Activated CD4-positive, CD25-positive, alpha-beta regulatory T cell treated with anti-CD3 and anti-CD28 coated beads, Interleukin-2, amount 50 U/mL, for 72 hours (primary cell): ENCODE measurements at places on chromosomes 12 and 14.
A peak's percentile ranks its signal among the peaks of the same experiment; 100 is the strongest.

DNA sequence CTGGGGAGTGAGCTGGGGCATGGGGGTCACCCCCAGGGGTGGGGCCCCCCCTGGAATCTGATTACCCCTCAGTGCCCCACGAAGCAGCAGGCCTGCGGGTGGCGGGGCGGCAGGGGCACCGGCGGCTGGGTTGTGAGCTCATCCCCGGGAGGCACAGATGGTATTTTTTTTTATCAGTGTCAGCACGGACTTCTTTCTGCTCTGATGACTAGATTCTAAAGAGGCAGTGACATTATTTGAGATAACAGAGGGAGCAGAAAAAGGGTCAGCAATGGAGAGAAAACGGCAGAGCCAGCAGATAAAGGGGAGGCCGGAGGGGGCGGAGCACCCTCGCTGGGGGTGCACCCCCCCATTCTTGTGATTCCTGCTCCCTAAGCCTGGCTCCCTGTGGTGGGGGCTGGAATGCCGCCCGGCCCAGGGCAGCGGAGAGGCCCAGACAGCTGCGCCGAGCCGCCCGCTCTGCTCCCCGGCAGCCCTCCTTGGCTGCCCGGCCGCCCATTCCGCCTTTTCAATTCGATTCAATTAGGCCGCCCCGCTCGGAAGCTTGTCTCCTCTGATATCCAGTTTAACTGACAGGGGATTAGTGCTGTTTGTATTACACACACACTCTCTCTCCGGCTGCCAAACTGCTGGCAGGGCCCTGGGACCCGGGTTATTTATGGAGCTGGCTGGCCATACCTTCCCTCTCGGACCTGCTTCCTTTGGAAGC lies 32.9 kb downstream of the MVK start:
- no peak for DNase-seq

DNA sequence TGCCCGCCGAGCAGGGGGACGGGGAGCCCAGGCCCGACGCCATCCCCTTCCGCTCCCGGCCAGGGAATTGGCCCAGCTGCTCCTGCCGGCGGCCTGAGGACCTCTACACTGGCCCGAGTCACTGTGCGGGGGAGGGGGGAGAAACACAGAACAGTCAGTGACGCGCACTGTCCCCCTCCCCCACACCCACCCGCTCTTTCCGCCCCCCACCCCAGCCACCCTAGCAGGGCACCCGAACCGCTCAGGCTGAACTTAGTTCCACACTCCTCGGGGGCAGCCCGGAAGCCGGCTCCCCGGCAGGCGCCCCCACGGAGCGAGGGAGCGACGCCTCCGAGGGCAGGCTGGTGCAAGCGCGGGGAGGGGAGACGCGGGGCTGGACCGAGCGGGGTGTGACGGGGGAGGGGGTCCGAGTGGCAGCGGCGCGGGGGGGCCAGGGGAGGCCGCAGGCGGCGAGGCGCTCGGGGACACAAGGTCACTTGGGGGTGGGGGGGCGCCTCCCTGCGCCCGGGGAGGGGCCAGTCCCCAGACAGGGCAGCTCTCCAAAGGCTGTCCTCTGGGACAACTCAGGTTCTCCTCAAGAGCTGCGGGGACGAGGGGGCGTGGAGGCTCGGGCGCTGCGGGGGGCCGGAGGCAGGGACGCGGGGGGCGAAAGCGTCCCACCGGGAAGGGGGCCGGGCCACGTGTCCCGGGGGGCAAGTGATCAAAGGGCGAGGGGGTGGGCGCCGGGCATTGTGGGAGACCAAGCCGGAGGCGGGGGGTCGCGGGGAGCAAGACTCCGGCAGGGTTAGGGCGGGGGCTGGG lies 648 bp downstream of the CHD4 start:
- peak; percentile 62 for DNase-seq

DNA sequence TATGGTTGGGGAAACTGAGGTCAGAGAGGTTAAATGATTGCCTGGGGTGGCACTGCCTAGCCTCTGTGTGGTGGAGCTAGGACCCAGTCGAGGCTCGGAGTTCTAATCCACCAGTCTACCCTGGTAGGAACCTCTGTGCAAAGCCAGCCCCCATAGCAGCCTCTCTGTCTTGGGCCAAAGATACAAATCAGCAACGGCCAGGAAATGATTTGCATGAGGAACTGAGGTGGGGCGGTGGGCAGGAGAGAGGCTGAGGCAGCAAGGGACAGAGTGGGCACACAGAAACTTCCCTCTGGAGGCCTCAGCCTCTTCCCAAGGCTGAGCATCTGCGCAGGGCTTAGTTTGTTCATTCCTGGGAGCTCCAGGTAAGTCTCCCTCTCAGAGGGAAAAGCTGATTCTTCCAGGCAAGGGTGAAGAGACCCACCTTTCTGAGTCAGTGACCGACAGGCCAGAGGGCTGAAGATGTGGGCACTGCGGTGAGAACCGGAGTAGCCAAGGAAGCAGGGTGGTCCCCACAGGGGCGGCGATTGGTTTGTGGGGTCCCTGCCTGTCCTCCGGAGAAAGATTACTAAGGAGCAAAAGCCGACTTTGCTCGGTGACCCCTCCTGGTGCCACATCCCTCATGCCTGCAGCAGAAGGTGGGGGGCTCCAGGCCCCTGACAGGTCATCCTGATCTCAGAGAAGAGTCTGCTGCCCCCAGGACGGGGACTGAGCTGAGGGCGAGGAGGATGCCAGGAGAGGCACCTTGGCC lies 134.6 kb downstream of the CACNA1C start:
- no peak for DNase-seq

- no peak for DNase-seq
These were observed 96.9 kb downstream of the SLC15A4 start for GRCh38 chr12:128726886-128727285.

DNA sequence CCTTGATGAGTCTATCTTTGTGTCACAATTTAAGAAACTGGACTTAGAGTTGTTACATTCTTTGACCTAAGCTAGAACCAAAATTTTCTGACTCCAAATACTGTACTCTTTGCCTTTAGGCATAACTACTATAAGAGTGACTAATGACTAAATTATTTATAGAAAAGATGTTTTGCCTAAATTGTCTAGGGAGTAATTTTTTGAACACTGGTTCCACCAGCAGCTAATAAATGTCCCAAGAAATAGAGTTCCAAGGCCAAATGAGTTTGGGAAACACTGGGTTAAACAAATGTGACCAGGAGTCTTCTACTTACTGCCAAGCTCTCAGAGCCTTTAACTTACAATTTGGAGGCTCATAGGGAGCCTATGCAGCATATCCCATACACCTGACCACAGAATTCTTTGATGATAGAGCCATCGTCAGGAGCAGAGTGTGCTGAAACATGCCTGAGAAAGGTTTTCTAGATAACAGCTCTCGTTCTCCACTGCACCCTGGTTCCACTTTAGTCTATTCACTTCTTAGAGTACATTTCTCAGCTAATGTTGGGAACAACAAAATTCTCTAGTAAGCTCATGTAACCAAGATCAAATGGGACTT lies 215.9 kb upstream of the HMGA2 start:
- DNase-seq = no peak
